Stimulated activated CD8-positive, alpha-beta memory T cell treated with anti-CD3 and anti-CD28 coated beads, Interleukin-15, amount 100 ng/mL, for 4 hours (primary cell): ENCODE measurements at places on chromosomes 4 and X.

- no peak for DNase-seq
Measured at GRCh38 chr4:169660929-169661328, 40.6 kb downstream of the CLCN3 start.

GRCh38 chr4:77852892-77853495 is 9.6 kb upstream of the MRPL1 start:
- peak; percentile 35 for DNase-seq

DNA sequence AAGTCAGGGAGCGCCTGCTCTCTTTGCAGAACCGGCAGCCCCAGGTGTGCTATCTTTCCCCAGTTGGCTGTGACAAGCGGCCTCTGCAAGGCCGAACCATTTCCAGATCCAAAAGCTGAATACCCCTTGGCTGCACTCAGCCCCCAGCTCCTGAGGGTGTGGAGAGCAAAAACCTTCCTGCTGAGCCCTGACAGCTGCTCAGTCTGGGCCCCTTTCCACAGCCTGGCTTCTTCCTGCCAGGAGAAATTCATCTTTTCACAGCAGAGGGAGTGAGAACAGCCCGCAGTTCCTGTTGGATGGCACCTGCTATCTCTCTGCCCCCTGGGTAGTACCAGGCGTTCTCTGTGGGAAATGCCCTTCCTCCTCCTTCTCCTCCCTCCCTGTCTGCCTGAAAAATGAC is 78.4 kb downstream of the DRD5 start:
- DNase-seq, result no peak

DNA sequence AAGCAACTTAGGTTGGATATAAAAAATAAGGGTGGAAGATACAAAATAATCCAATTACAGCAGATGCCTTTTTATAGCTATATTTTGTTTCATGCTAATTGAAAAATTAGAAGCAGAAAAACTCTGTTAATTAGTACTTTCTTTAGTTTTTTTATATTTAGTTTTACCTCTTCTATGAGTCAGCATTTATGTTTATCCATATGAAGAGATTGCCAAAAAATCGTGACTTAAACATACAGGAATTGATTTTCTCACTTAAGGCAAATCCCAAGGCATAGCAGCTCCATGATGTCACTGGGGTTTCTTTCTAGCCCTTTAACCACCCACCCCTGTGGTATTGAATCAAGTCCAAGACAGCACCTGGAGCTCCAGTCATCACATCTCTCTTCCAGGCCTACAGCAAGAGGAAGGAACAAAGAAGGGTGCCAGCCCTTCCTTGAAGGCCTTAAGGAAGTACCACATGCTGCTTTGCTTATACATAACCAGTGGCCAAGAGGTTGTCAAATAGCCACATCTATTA is 365.8 kb upstream of the TENM3 start:
- no peak for DNase-seq

- no peak for DNase-seq
Measured at GRCh38 chr4:113221990-113222389, 172.5 kb downstream of the ANK2 start.

GRCh38 chrX:21691512-21692018 is 33.4 kb upstream of the KLHL34 start:
- DNase-seq, result no peak
